ELR (cell line): ENCODE measurements at places on chromosomes 6 and 20.

DNA sequence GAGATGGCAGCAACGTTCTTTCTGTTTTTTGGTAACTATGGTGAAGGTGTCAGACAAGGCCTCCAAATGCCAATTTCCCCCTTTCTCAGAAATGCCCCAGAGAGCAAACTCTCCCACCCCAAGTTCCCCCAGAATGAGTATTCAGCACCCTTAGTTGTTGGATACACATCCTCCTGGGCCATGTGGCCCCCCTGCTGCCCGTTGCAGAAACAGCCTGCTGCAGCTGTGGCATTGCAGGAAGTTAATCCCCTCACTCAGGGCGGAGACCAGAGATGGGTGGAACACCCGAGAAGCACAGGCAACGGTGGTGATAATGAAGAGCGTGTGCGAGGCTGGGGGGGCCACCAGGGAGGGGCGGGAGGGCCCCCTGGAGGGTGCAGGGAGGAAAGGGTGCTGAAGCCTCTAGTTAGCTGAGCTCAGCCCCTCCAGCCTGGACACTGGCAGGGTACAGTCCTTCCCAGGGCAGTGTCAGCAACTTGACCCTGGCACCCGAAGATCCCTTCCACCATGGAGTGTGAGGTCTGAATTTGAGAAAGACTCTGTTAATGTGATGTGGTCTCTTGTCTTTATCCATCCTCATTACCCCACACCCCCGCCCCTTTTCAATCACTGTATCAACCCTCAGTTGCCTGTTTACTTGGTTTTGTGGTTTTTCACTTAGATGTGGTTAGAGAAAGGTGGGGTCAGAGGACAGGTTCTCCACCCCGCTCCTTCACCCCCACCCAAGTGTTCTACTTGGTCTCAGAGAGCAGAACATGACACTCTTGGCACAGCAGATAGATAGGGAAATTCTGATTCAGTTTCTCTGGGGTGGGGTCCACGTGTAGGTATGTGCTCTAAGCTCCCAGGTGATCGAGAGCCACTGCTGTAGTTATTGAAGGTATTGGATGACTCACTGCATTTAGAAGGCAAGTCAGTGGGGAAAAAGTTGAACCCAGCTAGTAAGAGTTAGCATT is 208.8 kb upstream of the SUPT3H start:
- DNase-seq: no peak

DNA sequence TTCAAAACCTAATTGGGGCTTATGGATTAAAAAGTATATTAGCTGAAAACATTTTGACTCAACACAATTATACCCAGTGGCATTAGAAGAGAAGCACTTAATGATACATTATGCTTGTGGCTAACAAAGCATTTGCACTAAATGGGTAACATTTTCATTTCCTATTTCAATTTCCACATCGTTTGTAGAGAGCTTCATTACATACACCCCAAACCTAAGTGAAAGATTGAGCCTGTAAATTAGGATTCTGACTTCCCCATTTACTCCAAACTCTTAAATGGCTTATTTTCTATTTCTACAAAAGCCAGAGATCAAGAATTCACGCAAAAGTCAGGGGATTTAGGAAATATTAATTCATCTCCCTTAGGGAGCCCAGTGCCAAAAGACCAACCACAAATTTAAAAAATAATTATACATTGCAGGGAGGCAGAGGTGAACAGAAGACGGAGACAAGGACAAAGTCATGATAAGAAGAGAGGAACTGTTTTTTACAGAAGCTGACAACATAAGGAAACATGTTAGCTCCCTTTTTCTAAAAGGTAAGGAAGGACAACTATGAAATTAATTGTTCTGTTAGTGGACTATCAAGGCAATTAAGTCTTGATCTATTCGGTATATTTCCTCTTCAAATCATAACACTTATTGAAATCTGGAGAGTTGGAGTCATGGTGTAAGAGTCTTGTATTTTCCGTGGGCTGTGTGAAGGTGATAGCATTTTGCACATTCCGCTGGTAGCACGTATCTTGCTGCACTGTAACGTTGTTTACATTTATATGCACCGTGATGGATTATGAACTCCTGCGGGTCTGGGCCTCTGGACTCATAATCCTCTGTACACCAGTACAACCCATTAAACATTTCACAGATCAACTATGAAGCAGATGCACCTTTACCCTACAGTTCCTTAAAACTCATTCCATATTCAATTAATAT is 24.8 kb upstream of the EZR start:
- no peak for DNase-seq

DNA sequence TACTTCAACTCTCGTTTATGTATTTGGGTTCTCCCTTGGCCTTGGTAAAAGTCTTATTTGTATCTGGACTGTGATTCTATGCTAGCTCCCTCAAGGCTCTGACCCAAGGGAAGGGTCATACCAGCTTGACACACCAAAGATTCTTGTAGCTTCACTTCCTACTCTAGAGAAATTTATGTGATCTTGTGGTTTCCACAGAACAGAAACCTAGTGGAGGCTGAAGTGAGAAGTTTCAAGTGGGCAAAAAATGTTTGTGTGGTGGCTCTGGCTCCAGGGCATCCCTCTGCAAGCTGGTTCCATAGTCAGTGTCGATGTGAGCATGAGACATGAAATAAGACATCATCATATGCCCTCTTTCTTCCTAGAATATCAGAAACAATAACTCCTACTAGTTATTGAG is 48.1 kb upstream of the TNFRSF21 start:
- DNase-seq: no peak

DNA sequence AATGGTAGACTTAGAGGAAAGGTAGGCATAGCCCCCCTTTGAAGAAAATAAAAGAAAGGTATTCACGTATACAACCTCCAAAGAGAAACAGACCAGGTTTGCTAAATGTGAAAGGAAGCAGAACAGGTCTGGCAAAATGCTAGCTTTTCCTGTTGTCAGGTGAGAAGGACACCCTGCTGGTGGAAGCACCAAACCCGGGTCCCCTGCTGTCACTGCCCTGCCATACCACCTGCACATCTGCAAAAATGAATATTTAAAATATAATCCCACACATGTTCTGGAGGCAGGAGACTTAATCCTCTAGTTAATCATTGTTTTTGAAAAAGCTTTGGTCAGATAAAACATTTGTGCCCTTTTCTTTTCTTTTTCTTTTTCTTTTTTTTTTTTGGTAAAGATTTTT is 48.9 kb upstream of the OLIG3 start:
- no peak for DNase-seq

DNA sequence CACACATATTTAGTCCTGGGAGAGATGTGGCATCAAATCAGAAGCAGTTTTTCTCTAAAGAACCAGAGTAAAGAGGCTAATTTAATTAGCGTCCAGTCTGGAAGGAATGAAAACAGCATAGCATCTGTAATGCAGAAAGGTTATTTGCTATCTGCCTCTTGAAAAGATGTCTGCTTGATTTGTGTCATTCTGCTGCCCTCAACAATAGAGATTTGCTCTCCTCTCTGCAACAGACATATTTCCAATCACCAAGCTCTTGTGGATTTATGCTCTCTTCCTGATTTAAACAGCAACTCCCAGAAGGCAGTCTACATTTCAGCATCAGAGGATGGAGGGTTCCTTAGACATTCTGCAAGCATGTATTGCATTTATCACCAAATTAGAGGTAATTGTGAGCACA is 53.5 kb upstream of the AKAP12 start:
- DNase-seq: no peak

DNA sequence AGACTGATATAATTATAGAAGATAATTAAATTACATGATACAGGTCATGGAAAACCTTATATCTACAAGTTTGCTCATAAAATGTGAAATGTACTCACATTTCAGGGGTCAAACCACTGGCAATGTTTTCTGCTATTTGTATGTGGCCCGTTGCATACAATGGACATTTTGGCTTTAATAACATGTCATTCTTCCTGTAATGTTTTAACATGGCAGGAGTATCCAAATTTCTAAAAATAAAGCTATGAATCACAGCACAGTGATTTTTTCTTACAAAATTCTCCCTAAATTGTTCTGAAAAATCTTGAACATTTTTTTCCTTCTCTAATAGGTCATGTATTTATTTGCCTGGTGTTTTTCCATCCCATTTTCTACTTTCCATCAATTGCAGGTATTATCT is 305.7 kb downstream of the SMOC2 start:
- DNase-seq: no peak

DNA sequence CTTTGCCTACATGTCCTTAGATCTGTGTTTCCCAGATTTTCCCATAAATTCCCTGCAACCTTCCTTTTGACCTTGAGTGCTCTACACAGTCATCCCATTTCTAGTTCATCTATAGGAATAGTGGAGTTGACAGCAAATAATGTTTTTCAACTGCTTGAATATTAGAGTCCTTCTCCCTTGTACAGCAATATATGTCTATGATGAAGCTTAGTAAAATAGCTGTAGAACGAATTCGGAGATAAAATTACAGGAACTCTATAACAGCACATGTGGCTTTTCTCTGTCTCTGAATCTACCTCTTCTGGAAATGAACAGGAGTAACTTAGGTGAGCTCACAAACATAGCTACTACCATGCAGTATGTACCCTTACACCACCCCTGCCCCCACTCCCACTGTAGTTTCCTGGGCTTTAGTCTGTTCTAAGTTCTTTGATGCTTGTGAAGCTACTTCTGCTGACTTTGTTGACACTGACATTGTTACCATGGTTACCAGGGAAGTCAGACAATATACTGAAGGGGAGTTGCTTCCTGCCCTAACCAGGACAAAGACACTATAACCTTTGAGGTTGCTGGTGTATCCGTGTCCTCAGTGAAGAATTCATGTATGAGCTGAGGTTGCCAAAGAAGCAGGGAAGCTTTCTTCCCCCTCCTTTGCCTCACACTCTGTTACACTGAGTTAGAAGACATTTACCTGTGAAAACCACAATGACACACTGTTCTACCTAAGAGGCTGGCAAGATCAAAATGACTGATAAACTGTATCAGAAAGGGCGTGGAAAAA is 35.8 kb upstream of the SHLD1 start:
- peak; percentile 23 for DNase-seq

- no peak for DNase-seq
Measured at GRCh38 chr20:53961527-53961926, 108.9 kb downstream of the BCAS1 start.

DNA sequence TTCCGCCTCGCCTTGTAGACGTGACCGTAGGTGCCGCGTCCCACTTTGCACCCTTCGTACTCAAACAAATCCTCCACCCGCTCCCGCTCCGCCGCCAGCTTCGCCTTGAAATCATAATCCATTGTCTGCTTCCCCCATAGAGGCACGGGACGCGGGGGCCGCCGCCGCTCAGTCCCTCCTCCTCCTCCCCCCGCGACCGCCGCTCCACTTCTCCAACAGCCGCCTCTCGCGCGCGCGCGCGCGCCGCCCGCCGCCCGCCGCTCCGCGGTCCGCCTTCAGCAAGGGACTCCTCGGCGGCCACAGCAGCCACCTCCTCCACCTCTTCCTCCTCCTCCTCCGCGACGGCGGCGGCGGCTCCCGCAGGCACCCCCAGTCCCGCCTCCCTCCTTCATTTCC is 256 bp downstream of the CDK19 start:
- DNase-seq: no peak

GRCh38 chr6:119848696-119849095 is 499.1 kb upstream of the MAN1A1 start:
- no peak for DNase-seq

GRCh38 chr6:10852361-10852960 is 14.1 kb upstream of the MAK start:
- DNase-seq: no peak

GRCh38 chr6:166076625-166077024 is 91.0 kb downstream of the TBXT start:
- no peak for DNase-seq

- DNase-seq: no peak
Measured at GRCh38 chr20:58260006-58260405, 31.6 kb upstream of the ANKRD60 start.

DNA sequence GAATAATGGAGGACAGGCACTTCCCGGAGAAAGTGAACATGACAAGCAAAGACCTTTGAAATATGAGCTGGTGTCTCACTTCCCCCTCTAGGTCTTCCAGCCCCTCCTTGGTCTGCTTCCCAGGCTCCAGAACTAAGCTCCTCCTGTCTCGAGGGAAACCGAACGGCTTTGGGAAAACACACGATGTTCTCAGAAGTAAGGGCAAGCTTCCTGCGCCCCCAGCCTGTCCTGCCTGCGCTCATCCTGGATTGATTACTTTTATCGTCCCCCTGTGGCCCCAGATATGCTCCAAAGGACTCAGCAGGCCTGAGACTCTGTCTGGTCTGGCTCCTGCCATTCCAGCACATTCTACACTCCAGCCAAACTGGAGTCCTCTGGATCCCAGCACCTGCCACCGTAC is 83.4 kb downstream of the ZNF217 start:
- no peak for DNase-seq

DNA sequence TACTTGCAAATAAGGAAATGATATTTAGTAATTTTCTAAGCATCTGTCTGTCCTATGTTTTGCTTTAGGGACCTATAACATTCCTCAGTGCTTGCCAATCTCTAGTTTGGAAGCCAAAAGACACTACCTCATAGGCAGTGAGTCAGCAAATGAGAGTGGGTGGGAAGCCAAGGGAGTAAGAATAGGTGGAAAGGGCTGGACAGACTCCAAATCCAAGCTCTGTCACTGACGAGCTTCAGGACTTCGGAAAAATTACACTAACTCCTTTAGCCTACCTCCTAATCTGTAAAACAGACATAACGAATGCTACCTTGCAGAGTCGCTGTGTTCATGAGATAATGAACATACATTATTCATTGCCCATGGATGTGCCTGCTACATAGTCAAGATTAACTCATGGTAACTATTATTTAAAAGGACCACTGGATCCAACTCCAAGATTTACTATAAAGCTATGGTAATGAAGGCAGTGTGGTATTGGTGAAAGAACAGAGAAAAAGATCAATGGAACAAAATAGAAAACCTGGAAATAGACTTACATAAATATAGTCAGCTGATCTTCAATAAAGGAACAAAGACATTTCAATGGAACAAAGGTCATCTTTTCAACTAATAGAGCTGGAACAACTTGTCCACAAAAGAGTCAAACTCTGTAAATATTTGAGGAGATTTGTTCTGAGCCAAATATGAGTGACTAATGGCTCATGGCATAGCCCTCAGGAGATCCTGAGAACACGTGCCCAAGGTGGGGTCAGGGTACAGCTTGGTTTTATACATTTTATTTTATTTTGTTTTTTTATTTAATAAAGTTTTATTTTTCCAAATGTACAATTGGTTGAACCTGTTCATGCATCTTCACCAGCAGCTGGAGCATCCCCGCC is 64.1 kb downstream of the FAM50B start:
- peak; percentile 97 for DNase-seq

DNA sequence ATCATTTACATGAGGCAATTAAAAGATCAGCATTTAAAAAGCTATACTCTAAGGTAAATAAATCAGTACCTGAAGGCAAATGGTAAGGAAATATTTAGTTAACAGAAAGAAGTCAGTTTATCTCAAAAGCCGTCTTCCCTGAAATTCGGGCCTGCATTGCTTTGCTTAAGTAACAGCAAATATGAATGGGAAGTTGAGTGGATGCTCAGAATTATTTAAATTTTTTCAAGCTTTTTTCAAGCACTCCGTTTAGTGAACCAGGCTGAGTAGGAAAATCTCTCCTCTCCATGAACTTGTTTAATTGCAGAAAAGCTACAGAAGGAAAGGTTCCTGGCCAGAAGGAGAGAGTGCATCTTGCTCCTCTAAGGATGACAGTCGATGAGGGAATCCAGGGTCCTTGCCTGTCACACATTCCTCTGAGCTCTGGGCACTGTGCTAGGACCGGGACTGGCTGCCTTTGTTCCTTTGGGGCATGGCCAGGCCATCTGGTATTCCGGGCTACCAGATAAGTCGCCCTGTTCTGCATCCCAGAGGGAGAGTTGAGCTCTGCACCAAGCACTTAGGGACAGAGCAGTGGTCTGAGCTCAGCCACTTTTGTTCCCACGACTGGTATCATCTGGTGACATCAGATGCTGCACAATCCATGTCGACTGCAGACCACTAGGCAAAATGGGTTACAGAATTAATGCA is 77.6 kb downstream of the RIN2 start:
- no peak for DNase-seq
